Activated CD4-positive, alpha-beta T cell treated with anti-CD3 and anti-CD28 coated beads for 4 hours (primary cell): ENCODE measurements at places on chromosomes 7 and 10.

DNA sequence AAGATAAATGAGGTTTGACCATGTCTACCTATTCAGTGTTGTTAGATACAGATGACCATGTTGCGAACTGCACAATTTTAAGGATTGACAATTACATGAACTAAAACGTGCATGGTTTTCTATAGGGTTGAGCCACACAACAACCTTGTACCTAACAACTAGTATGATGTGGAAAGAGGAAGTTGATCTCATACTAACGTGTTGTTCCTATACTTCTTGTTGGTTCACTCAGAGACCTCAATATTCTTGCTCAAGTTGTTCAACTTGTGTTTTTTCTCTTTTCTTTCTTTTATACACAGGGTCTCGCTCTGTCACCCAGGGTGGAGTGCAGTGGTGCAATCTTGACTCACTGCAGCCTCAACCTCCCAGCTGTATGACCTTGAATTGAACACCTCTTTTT, 6.1 kb upstream of the KEL start:
- DNase-seq, result no peak

- DNase-seq, result no peak
Measured at GRCh38 chr10:105964009-105964408, 1200.5 kb downstream of the SORCS1 start.

DNA sequence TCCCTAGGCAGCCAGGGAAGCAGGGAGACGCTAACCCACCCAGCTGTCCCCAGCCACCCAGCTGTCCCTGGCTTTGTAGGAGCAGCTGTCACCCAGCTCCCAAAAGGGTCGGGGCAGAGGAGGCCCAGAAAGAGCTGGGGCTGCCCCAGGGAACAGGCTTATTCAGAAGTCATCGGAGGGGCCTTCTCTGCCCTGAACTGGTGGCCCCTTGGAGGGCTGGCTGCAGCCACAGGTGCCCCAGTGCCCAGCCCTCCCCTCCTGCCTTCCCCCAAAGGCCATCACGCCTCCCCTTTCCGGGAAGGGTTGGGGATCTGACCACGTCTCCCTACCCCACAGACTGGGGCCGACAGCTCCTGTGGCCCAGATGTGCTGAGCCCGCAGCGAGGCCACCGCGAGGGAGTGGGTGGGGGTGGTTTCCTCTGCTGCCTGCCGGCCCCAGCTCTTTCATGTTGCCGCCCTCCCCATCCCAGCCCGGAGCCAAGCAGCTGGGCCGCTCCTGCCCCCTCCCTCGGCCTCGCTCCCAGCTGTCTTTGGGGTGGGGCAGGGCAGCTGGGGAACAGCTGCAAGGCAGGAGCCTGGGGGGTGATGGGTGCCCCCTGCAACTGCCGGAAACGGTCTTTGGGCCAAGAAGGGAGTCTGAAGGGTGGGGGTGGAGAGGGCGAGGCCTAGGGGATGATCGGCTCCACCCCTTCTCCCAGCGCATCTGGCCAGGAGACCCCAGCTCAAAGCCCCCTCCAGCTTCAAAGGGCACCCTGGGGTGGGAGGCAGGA, 16.8 kb downstream of the TRIM8 start:
- peak; percentile 56 for DNase-seq

GRCh38 chr7:6496842-6497636, 49.3 kb upstream of the DAGLB start:
- DNase-seq, result no peak

DNA sequence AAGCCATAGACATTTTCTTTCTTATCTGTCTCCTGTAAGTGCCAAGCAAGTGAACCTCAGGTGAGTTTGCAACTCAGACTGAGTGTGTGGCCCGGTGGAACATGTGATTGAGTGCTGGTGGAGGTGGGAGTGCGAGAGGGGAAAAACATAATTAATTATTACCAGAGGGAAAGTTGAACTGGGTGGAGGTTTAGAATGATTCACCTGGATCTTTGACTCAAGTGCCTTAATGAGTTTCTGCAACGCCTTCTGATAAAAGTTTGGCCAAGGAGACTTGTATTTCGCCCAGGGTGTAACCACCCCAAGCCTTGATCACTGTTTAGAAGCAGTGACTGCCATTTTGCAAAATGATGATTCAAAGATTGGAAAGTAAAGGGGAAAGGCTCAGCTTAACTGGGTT, 513.9 kb downstream of the GATA3 start:
- DNase-seq, result no peak
